ENCODE measurements at places on chromosomes 12 and 14.

GRCh38 chr14:26636561-26636960 is 38.7 kb upstream of the NOVA1 start:
- DNase-seq = no peak

DNA sequence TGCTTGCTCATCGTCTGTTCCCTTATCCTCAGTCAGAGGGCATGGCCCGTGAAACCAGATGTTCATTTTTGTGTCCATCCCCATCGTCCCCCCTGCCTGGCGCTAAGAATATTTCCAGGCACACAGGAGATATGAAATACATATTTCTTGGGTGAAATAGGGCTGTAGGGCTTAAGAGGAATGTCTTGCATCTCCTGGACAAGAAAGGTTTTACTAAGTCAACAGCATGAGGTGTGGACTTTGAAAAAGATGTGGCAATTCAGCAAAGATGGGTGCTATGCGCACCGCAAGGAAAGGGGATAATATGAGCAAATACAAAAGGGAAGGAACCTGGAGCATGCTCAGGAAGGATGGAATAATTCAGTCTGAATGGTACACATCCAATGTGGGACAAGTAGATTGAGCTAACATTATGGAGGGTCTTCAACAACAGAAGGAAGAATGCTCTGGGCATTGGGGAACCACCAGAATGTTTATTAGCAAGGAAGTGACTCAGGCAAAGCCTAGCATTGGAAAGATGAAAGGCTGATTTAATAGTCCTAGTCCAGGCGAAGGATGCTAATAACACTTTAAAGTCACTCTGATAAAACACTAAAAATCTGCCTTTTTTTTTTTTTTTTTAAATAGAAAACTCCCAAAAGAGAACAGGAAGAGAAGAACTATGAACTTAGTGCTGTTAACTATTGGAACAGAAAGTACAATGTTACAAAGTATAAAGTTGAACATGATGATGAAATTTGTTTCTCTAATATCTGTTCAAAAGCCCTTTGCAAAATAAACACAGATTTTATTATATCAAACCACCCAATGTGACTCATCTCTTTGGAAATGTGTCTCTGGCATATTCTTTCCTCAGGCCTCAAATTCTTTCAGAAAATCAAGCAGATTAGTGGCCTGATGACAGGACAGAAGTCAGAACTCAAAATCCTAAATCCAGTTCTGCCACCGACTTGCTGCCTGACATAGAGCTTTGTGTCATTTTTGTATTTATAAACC is 449.5 kb downstream of the BCAT1 start:
- no peak for DNase-seq

- no peak for DNase-seq
Measured at GRCh38 chr14:56474419-56475022, 105.1 kb upstream of the TMEM260 start.

GRCh38 chr12:77384941-77385340 is 319.6 kb upstream of the E2F7 start:
- no peak for DNase-seq

GRCh38 chr14:67571275-67571990 is 28.6 kb downstream of the PIGH start:
- peak; percentile 26 for DNase-seq

- DNase-seq = no peak
Measured at GRCh38 chr12:65651060-65651459, 173.2 kb upstream of the HMGA2 start.

DNA sequence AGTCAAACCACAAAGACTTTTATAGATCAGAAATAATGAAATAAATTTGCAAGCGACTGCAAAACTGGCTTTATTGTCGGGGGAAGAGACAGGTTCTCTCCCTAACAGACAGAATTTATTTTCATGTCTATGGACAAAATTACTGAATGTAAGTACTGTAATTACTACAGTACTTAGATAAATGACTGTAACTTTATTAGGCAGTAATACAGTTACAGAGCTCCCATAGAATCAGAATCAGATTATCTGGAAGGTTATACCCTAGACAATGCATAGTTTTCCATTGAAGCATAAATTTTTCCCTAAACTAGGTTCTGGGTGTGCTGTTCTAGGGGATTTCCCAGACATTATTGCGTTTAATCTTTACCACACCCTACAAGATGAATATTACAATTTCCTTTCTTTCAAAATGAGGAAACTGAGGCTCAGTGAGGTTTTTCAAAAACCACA is 114.2 kb downstream of the C12orf75 start:
- DNase-seq = no peak

- no peak for DNase-seq
Measured at GRCh38 chr12:1851151-1851701, 30.9 kb downstream of the LRTM2 start.

- DNase-seq = no peak
Measured at GRCh38 chr12:67966560-67966959, 22.7 kb upstream of the IFNG-AS1 start.

- no peak for DNase-seq
Measured at GRCh38 chr12:93980711-93981110, 167.7 kb upstream of the PLXNC1 start.

GRCh38 chr14:34218881-34219280 is 243.2 kb downstream of the SPTSSA start:
- DNase-seq = no peak

DNA sequence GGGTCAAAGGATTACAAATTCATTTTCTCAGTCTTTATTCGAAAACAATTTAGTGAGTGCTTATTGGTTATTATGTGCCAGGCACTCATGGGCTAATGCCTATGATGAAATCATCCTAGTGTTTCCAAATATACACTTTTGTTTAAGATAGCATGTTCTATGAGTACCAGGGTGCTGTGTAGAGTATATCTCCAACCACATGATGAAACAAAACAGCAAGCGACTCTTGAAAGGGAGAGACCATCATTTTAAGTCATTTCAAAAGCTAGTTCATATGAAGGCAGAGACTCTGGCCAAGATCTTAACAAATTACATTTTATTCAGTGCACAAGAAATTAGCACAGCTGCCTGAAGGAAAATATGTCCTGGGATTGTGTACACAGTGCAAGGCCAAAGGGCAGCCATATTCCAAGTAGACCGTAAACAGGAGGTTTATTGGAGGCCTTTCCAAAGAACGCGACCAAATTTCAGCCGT is 204.2 kb downstream of the EFCAB11 start:
- DNase-seq = no peak

GRCh38 chr12:121872546-121873215 is 14.0 kb upstream of the HPD start:
- DNase-seq = no peak

DNA sequence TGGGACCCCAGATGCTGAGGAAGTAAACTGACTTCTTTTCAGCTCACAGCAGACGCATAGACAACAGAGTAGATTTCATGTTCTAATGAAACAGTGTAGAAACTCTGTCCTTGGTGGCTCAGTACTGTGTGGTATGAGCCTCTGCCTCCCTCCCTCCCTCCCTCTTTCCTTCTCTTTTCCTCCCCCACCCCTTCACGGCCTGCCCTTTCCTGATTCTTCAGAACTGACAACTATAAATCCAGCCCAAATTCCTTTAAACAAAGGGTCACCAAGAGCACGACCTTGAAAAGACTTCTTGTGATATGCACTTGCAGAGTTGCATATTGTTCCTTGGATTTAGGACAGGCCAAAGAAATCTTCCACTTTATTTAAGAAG is 164.0 kb downstream of the ETV6 start:
- no peak for DNase-seq

- no peak for DNase-seq
Measured at GRCh38 chr12:52139579-52140062, 52.2 kb downstream of the KRT80 start.

- DNase-seq = no peak
Measured at GRCh38 chr12:22275843-22276242, 58.7 kb downstream of the ST8SIA1 start.

GRCh38 chr12:97167598-97167997 is 260.5 kb downstream of the NEDD1 start:
- no peak for DNase-seq

GRCh38 chr12:65858831-65859230 is 34.5 kb downstream of the HMGA2 start:
- DNase-seq = no peak

All from NK-92 treated with Interleukin-12 subunit alpha and Interleukin-12 subunit beta, amount 100 ng/mL, for 24 hours (cell line).